ENCODE measurements at places on chromosomes 4 and X.

DNA sequence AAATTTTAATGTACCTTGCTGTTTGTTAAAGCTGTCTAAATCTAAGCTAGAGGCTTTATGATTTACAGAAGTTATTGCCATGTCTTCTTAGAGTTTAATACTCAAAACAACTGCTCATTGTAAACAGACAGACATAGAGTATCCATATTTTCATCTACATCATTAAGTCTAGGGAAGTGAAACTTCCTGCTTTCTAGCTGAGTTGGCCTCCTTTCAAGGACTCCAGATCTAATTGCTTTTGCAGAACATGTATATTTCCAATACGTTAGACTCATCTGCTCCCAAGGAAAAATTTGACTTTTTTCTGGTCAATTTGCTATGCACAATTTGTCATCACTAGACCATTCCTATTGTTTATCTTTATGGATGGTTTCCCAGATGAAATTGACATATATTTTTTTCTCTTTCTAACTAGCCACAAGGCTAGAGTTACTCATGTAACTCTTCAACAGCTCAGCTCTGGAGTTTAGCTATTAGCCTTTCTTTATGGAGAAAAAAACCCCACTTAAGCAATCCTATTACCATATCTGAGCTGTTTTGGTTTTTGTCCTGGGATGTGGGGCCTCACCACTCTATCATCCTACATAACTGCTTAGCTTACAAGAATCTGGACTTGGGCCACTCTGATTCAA is 122.9 kb downstream of the PPA2 start:
- DNase-seq = no peak

- DNase-seq = no peak
These were observed 8.1 kb upstream of the RPGR start for GRCh38 chrX:38335382-38335781.

DNA sequence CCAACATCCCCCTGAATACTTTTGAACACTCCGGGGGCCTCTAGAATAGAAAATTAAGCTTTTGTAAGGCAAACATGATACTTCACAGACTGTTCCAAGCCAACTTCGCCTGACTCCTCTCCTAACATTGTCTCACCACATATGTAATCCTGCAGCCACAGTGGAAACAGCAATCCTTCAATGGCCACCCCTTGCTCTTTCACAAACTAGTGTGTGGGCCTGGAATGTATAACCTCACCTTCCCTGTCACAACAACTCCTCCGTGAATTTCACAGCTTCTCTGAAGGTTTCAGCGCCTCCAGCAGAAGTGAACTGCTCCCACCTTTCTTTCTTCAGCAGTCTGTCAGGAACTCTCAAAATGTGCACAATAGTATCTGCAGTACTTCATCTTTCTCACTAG is 185.1 kb downstream of the ADGRL3 start:
- no peak for DNase-seq

DNA sequence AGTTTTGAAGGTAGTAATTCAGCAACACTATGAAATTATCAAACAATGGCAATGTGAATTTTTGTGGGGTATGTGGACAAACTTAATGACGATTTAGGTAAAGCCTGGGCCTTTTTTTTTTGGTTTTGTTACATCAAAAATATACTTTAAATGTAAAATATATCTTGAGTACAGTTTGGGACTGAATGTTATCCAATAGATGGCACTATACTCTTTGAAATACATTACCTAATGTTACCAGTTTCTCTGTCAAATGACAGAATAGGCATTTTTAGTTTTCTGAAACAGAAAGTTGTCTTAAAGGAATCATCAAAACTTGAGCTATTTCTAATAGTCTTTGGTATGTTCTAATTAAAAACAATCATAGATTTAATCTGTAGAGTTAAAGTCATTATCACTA is 1651.9 kb downstream of the C4orf33 start:
- no peak for DNase-seq

DNA sequence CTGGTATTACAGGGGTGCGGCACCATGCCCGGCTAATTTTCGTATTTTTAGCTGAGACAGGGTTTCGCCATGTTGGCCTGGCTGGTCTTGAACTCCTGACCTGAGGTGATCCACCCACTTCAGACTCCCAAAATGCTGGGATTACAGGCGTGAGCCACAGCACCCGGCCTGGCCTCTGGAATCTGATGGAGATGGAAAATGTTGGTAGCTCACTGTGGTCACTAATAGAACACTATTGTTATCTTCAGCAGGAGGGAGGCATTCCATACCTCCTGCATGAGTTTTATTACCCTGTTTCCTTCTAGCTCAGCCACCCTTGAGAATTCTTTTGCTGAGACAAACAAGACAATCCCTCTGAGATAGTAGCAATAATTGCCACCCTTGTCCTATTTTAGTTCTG is 105.0 kb downstream of the SHROOM3 start:
- peak; percentile 41 for DNase-seq

DNA sequence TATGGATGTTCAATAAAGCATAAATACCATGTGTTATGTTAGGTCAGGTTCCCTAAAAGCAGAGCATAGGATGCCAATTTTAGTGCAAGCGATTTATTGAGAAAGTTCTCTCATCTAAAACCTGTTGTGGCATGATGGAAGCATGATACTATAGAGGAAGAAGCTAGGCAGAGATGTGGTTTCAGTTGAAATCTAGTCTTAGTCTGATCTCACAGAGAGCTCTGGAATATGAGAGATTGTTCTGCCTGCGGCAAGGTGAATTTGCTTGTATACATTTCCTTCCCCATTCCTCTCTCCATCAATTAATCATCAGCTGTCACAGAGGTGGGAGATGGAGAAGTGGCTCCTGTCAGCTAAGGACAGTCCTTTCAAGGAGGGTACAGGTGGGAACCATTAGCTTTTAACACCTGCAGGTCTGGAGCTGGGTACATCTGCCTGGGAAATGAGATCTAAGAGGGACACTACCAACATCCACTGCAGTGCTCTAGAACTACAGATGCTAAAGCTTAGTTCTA is 252.4 kb downstream of the CFAP299 start:
- DNase-seq = no peak

DNA sequence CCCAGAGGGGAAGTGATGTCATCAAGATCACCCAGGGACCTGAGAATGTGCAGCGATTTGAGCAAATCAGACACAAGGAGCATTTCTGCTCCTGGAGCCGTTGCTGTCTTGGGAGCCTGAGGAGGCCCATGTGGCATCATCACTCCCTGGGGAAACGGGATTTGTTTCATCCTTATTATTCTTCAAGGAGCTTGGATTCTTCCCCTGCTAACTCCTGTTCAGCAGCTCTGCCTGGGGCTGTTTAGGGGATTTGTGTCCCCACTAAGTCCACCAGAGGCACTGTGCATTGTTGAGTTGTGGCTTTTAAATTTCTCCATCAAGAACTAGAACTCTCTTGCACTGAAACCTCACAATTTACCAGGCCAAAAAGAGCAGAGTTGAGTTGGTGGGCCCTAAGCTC is 104.2 kb upstream of the MSX1 start:
- DNase-seq = no peak

- no peak for DNase-seq
These were observed 59.1 kb downstream of the SPATA18 start for GRCh38 chr4:52110171-52110570.

GRCh38 chr4:185752872-185753271 is 59.1 kb downstream of the SORBS2 start:
- no peak for DNase-seq

- DNase-seq = no peak
These were observed 598.7 kb downstream of the EPHA5 start for GRCh38 chr4:65071564-65071963.

DNA sequence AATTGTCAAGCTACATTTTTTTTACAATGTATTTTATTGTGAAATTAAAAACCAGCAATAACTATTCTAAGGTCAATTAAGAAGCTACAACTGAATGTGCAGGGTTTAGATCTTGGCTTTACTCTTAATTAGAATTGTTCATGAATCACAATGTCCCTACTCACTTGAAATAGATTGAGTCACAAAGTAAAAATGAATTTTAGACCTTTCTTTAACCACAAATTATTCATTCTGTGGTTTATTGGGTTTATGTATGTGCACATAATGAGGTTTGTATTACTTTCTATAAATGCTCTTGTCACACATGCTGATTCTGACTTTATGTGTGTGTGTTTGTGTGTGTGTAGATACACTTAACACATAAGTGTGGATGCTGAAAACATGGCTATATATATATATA is 647.0 kb upstream of the AADAT start:
- DNase-seq = no peak

Data from AG20443 (cell line).